Head of caudate nucleus (tissue), 42 donors: ENCODE measurements at places on chromosomes 5 and 9.

DNA sequence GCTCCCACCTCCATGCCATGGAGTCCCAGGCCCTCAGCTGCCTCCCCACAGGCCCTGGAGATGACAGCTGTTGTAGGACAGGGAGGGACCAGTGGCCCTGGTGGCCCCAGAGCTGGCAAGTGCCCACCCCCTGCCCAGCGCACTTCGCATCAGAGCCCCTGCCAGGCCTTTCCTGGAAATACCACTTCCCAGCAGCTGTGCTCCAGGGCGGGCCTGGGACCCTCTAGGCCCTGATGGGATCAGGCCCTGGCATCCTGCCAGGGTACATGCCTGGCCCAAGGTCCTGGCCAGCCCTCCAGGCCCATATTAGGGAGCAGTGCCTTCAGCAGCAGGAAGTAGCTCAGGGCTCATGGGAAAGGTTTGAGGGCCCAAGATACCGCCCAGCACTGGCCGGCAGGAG, 2.5 kb downstream of the KCNT1 start:
- DNase-seq = no peak

DNA sequence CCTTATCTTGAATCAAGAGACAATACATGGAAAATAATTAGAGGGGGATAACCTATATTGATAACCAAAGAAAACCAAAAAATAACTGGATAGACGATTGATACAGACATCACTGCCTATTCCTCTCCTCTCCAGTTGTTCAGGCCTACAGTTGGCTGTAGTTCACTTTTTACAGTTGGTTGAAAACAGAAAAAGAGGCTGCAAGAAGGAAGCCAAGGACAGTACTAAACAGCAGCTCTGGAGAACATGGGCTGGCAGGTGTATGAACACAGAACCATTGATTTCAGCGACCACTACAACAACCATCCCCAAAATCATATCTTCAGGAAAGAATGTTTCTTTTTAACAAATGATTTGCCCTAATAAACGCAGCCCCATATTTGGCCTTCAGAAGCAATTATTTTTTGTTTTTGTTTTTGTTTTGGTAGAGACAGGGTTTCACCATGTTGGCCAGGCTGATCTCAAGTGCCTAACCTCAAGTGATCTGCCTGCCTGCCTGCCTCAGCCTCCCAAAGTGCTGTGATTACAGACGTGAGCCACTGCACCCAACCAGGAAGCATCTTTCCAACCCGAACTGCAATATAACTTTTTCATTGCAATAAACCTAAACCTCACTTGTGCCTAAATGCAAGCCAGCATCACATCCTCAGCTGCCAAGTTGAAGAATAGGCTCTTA, 64.3 kb downstream of the MLLT3 start:
- DNase-seq = no peak

DNA sequence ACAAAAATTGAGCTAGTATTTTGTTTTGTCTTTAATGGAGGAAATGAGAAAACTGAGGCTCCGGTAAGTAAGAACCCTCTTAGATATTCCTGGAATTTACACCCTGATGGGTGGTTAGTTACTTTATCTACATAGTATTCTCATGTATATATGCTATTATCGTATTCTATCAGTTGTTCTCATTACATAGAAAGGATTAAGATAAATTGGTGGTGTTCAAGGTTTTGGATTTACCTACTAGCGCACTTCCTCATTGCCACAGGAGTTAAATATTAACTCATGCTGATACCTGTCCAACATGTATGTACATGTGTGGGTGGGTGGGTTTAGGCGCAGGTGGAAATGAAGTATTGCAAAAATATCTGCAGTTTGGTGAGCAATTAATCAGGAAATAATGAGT, 61.1 kb upstream of the IFNE start:
- no peak for DNase-seq

DNA sequence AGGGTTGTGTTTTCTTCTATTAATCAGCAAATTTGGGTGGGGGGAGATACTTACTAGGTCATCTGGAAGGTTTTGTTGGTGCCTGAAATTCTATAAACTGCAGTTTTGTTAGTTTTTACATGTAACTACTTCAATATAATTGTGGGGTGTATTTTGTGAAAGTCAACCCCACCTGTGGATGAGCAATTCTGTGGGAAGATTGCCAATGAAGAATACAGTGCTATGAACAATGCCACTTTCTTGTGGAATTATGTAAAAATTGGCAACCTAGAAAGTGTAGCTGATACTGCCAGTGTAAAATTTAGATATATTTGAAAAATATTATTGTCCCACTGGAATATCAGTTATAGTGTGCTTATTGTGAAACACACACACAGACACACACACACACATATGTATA, 80.7 kb downstream of the VCAN start:
- DNase-seq = no peak

DNA sequence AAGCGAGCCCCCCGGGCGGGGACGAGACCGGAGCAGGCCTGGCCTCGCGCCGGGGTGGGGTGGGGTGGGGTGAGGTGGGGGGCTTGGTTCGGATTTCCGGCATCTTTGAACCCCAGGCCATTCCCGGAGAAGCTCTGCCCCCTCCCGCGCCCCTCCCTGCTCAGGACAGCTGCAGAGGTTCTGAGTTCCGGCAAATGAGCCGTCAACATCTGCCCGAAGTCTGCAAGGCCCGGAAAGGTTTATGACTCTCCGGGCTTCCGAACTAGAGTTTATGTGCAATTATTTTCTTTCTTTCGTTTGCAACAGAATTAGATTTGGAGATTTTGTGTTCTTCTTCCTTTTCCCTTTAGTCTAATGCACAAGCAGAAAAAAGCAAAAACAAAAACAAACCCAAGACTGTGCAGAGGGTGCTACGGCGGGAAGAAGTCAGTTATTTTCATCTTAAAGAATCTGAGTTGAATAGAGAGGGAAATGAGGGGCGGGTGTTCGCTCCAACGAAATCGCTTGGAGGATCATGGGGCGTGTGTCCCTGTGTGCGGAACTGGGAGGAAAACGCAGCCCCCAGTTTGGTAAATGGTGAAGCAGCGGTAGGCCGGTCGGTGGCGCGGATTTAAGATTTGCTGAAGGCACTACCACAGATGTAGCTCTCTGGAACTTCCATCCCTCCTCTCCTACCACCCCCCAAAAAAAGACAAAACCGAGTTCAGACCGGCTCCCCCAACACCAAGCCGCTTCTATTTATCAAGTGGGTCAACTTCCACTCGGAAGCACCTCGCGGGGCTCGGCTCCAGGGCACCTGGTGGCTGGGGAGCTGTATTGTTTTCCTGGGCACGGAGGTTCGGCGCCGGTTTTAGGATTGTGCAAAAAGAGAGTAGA, 4.8 kb downstream of the LHX2 start:
- no peak for DNase-seq

GRCh38 chr5:92580814-92581213, 1000.2 kb downstream of the NR2F1-AS1 start:
- no peak for DNase-seq

DNA sequence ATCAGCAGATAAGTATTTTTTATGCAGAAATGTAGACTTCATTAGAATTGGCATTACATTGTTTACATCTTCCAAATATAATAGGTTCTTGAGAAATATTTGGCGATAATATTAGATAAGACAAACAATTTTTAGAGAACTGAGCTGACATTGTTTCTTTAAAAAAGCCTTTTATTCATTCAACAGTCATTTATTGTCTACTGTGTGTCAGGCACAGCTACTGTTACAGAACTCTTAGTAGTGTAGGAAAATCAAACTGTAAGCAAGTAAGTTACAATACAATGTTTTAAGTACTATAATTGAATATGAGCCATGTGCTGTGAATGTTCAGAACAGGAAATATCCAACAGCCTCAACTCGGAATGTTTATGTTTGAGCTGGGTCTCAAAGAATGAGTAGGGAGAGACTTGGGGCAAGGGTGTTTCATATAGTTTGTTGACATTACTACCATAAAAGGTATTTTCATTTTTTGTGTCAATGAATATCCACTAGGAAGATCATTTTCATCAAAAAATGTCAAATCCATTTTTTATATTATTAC, 114.0 kb downstream of the CDC42SE2 start:
- no peak for DNase-seq

- DNase-seq = peak; percentile 68
Measured at GRCh38 chr9:89605465-89606048, 745 bp downstream of the GADD45G start.

- no peak for DNase-seq
Measured at GRCh38 chr9:68897577-68898145, 116.3 kb downstream of the PRKACG start.

DNA sequence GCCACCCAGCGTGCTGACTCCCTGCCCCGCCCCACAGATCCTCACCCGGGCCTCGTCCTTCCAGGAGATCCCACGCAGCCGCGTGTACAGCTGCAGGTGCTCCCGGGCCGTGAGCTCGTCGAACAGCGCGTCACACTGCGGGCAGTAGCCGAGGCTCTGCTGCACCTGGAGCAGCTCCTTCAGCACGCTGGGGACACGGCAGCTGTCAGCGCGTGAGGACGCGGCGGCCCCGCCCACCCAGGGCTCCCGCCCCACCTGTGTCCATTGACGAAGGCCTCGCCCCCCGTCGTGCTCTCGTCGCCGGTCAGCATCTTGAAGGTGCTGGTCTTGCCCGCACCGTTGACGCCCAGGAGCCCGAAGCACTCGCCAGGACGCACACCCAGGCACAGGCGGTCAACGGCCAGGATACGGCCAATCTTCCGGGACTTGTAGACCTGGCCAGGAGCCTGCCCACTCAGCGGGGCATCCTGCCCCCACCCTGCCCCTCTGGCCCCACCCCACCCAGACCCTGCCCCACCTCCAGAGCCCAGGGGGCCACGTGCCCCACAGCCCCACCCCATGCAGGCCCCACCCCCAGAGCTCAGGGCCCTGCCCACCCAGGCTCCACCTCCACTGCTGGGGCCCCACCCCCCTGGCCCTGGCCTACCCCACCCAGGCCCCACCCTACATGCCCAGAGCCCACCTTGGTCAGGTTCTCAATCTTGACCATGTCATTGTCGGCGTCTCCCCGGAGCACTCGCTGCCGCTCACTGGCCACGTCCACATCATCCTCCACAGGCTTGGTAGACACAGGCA, 13.8 kb upstream of the CLIC3 start:
- no peak for DNase-seq

DNA sequence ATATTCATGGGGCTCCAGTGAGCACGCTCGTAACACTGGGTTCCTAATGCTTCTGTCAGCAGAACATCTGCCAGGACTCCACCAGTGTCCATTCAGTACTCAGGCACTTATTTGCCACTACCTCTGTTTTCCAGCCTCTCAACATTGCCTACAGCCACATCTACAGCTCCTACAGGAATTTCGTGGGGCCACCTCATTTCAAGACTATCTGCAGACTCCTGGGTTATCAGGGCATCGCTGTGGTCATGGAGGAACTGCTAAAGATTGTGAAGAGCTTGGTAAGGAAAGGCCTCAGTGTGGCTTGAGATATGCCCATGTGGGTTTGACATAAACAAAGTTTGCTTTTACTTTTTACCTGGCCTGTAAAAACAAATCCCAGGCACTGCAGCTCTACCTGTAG, 92.9 kb downstream of the CYFIP2 start:
- DNase-seq = no peak

GRCh38 chr9:110555551-110556331, 23.8 kb downstream of the SVEP1 start:
- DNase-seq = no peak

GRCh38 chr5:37738057-37738691, 101.7 kb downstream of the GDNF start:
- no peak for DNase-seq
